ENCODE measurements at places on chromosomes 6 and 20. TPM values are rescaled to one million over a fixed set of nuclear protein-coding genes. Genes with fewer than 3 reads are reported as not detected.

The SPATA25 gene
- 5.8 TPM for total RNA-seq

The LY6G6C gene
- not detected for total RNA-seq

The COX4I2 gene
- total RNA-seq = not detected

The PTCHD4 gene
- total RNA-seq = not detected

The TINAG gene
- total RNA-seq = 17.4 TPM

The SIGLEC1 gene
- total RNA-seq = not detected

The ACSS2 gene
- total RNA-seq = 34.9 TPM

The CLVS2 gene
- total RNA-seq = not detected

The TSPO2 gene
- not detected for total RNA-seq

The SOBP gene
- 1.6 TPM for total RNA-seq

The F13A1 gene
- total RNA-seq = not detected

The PHF20 gene
- total RNA-seq = 56.7 TPM

The POM121L2 gene
- not detected for total RNA-seq

The LY6G5C gene
- 5.4 TPM for total RNA-seq

The AVP gene
- total RNA-seq = not detected

The TMEM244 gene
- total RNA-seq = not detected

The KCNK5 gene
- total RNA-seq = 62.4 TPM

The CALHM6 gene
- 1.4 TPM for total RNA-seq

DNA sequence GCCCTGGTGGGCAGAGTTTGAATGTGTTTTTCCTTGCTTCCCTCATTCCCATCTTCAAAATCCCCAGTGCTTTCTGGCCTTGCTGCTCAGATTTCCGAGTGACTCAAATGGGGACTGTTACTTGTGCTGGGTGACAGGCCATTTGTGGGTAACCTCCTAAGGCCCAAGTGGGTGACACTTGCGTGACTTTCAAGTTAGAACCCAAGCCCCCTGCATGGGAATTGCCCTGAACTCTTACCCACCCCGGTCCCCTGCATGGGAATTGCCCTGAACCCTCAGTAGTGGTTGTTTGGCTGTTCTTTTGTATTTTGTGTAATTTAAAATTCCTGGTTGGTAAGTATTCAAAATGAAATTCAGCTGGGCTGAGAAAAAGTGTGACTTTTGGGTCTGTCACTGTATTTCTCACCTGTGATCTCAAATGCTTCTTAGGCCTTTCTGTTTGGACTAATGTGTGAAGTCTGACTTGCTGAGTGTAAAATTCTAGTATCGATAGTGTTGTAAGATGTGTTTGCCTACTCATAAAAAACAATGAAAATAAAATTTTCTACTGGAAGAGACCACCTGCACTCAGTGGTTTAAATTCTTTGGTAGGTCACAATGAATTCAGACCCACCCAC, 12.4 kb upstream of the RBM38 start:
- no peak for DNase-seq

- DNase-seq = no peak
These were observed 48.6 kb upstream of the NAA20 start for GRCh38 chr20:19968466-19969073.

DNA sequence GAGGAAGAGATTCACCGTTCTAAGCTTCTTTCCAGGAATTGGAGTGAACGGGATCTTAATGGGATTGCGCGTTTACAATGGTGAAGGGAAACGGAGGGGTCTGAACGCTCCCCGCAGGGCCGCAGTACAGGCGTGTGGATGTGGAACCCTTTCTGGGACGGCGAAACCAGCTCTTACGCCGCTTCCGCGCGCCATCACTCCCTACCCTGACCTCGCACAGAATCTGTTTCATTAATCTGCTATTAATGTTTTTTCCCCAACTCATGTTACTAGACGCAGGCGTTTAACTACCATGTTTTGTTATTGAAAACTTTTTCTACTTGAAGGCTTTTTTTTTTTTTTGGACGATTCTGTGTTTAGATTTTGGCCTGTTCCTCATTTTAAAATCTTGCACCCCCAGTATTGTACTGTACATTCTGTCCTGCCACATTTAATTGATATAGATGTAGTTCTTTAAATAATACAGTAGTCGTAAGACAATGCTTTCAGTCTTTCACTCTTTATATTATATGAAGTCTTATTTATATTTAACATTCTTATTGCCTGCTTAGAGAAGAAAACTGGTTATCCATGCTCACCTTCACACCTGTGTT, 696 bp upstream of the SUPT3H start:
- no peak for DNase-seq

- DNase-seq = no peak
These were observed 1.1 kb upstream of the PSMB8 start for GRCh38 chr6:32844839-32845383.

GRCh38 chr6:169028343-169028742, 225.3 kb downstream of the THBS2 start:
- DNase-seq = no peak

GRCh38 chr6:81938991-81939732, 186.7 kb upstream of the TENT5A start:
- DNase-seq = no peak

DNA sequence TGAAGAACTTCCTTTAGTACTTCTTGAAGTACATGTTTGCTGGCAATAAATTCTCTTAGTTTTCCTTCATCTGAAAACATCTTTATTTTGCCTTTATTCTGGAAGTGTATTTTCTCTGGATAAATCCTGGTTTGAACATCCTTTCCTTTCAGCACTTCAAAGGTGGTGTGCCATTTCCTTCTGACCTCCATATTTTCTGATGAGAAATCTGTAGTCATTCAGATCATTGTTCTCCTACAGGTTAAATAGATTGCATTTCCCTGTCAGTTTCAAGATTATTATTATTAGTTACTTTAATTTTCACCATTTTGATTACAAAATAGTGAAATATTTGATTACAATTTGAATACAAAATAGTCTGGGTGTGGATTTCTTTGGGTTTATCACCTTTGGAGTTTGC, 134.5 kb downstream of the CDH26 start:
- no peak for DNase-seq

GRCh38 chr20:25984933-25985332, 288.3 kb upstream of the ZNF337 start:
- DNase-seq = no peak

- DNase-seq = no peak
These were observed 54.6 kb downstream of the QRSL1 start for GRCh38 chr6:106684011-106684410.

DNA sequence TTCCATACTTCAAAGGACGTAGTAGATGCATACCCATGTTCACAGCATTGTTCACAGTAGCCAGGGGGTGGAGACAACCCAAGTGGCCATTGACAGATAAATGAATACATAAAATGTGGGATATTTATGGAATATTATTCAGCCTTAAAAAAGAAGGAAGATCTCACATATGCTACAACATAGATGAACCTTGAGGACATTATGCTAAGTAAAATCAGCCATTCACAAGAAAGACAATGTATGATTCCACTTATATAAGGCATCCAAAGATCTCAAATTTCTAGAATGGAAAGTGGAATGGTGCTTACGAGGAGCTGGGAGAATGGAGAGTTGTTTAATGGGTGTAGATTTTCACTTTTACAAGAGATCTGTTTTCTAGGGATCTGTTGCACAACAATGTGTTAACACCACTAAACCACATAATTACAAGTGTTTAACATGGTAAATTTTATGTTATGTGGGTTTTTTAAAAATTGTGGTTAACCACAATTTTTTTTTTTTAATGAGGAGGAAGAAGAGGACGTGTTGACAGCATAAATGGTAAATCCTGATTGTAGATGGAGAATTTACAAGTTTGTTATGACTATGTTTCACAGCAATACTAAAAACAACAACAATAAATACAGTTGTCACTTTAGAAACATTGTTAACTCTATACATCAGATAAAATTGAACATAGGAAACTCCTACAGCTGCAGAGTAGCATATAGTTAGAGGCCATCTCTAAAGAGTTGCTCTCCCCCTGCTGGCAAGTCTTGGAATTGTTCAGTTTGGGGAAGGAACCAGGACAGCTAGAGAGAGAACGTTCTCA, 41.6 kb downstream of the CCN2 start:
- peak; percentile 84 for DNase-seq

GRCh38 chr6:155493694-155494143, 38.1 kb upstream of the NOX3 start:
- peak; percentile 55 for DNase-seq

- no peak for DNase-seq
These were observed 112.7 kb downstream of the ISM1 start for GRCh38 chr20:13333793-13334192.

DNA sequence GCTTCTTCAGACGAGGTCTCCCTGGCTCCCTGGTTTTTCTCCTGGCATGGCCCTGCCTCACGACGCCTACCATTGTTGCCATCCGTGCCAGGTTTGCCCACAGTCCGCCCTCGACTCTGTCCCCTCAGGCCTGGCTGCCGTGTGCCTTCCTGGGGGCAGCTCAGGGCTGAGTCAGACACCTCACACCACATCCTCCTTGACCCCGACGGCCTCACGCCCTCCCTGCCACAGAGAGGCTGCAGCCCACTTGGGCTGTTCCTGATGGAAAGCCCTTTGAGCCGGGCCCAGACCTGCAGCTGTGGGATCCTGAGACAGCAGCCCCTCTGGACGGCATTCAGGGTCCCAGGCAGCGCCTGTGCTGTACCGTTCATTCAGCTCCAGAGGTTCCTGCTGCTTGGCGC, 108.3 kb downstream of the PSMB1 start:
- DNase-seq = no peak

DNA sequence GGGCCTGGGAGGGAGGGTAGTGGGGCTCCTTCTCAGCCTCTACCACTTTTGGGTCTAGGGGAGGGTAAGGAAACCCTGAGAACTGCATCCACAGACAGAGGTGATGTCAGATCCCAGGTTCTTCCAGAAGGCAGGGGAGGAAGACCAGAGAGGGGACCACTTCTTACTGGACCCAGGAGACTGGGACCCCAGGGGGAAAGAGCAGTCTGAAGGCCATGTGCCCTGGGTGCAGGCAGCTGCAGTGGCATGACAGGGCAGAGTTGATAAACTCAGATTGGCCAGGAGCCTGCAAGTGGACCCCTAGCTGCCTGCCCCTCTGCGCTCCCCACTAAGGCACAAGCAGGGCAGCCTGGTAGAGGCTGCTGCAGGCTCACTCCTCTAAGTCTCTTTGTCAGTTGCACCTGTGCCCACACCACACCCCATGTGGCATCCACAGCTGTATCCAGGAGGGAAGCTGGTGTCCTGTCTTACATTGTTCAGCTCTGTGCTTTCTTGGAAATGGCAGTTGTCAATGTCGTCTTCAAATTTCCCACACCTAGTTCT, 2.7 kb downstream of the CST9L start:
- DNase-seq = no peak

DNA sequence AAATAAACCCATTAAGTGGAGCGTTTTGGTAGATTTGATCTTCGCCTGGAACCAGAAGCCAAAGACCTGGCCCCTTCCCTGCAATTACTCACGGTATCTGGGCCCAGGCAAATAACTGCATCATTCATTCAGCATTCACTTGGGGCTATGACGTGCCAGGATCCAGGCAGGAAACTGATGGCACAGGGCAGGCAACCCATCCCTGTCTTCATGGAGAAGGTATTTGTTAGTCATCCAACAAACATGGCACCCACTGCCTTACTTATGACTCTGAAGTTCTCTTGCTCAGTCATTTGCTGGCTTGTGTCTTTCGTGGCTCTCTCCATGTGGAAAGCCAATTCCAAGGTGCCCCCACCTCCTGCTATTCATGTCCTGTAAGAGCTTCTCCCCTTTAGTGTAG, 232.4 kb downstream of the BMP7 start:
- DNase-seq = no peak

DNA sequence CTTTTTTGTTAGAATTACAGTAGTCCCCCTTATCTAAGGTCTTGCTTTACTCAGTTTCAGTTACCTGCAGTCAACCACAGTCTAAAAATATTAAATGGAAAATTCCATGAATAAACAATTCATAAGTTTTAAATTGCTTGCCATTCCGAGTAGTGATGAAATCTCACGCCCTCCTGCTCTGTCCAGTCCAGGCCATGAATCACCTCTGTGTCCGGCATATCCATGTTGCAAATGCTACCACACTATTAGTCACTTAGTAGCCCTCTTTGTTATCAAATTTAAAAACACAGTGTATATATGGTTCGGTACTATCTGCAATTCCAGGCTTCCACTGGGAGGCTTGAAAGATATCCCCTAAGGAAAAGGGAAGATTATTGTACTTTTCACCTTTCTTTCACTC, 164.6 kb upstream of the FAM83B start:
- peak; percentile 13 for DNase-seq

DNA sequence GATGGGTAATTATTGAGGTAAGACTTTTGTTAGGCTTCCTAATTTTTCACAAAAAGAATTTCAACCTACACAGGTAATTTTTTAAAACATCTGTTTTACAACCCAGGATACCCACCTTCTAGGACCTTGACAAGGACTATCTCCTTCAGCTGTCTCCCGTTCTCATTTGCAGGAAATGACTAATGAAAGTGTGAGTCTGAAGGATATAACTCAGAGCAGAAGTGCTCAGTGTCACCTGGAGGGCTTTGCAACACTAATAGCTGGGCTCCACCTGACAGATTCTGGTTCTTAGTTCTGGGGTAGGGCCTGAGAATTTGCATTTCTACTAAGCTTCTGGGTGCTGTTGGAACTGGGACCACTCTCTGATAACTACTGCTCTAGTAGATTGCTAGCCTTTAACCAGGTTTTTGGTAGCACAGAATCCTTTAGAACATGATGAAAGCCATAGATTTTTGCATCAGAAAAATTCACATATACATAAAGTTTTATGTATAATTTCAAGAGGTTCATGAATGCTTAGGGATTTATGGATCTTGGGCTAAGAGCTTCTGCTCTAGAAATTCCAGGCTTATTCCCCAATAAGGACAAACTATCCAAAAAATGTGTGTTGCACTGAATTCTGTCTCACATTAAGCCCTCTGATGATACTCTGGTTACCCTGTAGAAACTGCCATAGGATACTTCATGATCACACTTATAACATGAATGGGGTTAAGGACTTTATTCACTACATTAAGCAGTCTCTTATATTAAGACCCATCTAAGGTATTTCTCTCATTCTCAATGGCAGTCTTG, 30.3 kb downstream of the AK9 start:
- no peak for DNase-seq

GRCh38 chr6:19399406-19399805, 437.8 kb upstream of the ID4 start:
- DNase-seq = no peak

DNA sequence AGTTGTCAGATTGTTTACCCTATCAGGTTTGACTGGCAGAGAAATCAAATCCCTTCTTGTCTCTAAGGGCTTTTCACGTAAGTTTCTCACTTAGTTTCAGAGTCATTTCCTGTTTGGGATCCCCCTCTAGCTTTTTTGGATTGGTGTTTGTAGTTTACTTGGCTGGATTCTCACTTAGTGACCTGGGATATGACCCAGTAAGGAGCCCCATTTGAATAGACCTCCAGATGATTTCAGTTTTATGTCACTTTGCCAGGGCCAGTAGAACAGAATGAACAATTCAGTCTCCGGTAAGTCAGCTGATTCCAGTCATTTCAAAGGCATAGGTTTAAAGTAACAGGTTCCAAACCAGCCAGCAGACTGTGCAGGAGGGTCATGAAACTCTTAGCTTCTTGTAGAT, 8.2 kb downstream of the FAM135A start:
- DNase-seq = no peak

GRCh38 chr20:18856873-18857272, 43.3 kb downstream of the SCP2D1 start:
- DNase-seq = no peak

- peak; percentile 12 for DNase-seq
These were observed 594 bp downstream of the ARFGEF3 start for GRCh38 chr6:138162111-138162954.

All from Calu3 (cell line).